ENCODE measurements at places on chromosomes 2 and 18.

GRCh38 chr18:73316513-73316912 is 448.7 kb upstream of the NETO1 start:
- no peak for DNase-seq

GRCh38 chr2:75142081-75142480 is 57.2 kb downstream of the TACR1 start:
- DNase-seq, result peak; percentile 3

- DNase-seq, result no peak
Measured at GRCh38 chr2:69494126-69494525, 56.9 kb upstream of the NFU1 start.

DNA sequence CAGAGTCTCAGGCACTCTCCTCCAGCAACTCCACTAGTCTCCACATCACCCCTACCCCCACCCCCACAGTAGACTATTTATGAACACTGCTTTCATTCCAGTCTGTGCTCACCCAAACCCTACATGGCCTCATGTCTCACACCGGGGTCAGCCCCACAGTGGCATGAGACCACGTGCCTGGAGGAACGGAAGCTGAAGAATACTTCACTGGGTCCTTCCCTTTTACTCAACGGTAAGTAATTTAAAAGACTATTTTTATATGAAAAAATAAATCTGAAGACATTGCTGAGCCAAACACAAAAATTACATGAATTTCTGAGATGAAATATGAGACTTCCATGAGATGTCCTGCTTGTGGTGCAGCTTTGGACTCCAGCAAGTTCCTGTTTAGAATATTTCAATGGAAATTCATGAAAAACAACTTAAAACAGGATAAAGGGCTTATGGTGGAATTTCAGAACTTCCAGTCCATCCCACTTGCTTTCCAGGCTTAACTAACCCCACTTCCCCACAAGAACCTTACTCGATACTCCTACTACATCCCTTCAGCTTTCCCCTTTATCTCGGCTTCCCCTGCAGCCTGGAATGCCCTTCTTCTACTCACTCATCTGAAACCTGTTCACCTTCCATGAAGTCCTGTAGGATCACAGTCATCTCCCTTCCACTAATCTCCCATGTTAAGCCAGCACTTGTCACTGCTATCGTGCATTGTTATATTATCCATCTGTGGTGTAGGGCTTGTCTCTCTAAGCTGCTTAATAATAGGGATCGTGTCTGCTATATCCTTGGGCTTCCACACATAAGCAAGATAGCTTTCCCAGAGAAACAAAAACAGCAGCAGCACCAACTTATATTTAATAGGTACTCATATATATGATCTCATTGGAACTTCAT is 47.9 kb downstream of the SLC14A1 start:
- no peak for DNase-seq

GRCh38 chr2:118403658-118404451 is 315.6 kb downstream of the INSIG2 start:
- no peak for DNase-seq

GRCh38 chr2:223082706-223083105 is 30.7 kb downstream of the KCNE4 start:
- DNase-seq, result no peak

GRCh38 chr2:220847006-220847405 is 725.1 kb downstream of the EPHA4 start:
- no peak for DNase-seq
